Right renal pelvis (tissue), 4 donors: ENCODE measurements at places on chromosomes 1 and 21. TPM values are rescaled to one million over a fixed set of nuclear protein-coding genes. Genes with fewer than 3 reads are reported as not detected.
A peak's percentile ranks its signal among the peaks of the same experiment; 100 is the strongest.

DNA sequence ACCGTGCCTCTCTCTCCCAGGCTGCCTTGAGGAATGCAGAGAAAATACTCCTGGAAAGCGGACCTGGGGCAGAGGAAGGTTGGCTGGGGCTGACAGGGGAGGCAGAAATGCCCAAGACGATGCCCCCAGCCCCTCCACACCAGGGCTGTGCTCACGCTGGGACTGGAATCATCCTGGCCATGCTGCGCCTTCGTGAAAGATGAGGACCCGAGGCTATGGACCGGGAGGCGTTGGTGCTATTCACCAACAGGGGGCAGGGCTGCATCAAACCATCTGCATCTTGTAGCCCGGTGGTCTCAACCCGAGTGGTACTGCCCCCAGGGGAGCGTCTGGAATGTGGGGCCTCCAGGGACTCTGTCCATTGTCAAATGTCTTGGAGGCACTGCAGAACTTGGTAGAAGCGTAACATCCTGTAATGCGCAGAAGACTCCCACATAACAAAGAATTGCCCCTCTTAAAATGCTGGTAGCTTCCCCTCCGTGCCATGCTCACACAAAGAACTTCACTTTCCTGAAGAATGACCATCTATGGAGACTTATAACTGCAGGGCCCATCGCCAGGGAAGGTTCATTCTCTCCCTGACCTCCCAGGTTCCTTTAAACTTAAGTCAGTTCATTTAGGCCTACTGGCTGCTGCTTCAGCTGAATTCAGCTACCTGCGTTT, 251.2 kb downstream of the RRAGC start:
- peak; percentile 31 for DNase-seq

DNA sequence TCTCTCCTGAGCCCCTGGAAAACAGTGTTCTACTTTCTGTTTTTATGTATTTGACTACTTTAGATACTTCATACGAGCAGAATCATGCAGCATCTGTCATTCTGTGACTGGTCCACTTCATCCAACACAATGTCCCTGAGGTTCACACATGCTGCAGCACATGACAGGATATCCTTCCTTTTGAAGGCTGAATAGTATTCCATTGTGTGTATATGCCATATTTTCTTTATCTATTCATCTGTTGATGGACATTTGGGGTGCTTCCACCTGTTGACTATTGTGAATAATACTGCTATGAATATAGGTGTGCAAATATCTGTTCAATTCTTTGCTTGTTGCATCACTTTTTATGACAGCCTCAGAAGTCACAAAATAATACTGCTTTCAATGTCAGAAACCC, 55.8 kb downstream of the SH3GLB1 start:
- no peak for DNase-seq

DNA sequence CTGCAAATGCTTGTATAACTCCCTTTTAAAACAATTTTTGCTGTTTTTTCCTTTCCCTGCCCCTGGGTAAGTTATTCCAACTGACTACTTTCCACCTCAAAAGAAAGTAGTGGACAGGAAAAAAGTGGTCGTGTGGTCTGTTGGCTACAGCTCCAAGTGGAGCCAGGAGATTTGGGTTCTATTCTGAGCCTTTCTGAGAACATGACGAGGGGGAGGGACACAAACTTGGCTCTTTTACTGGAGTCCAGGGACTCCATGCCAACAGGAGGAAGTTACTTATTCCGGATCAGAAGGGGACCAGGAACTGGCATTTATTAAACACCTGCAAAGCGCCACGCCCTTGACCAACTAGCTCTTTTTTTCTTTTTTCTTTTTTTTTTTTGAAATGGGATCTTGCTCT, 79.0 kb upstream of the CAPZB start:
- DNase-seq, result no peak

GRCh38 chr1:17498214-17498613, 41.3 kb upstream of the ARHGEF10L start:
- no peak for DNase-seq

GRCh38 chr1:8653878-8654277, 163.6 kb downstream of the RERE start:
- no peak for DNase-seq

The ORC1 gene
- polyA plus RNA-seq, result 7.5 TPM

The TNN gene
- polyA plus RNA-seq, result 3.0 TPM
